Cortex of kidney (tissue), 1 donor: ENCODE measurements at places on chromosomes 6 and 20.

DNA sequence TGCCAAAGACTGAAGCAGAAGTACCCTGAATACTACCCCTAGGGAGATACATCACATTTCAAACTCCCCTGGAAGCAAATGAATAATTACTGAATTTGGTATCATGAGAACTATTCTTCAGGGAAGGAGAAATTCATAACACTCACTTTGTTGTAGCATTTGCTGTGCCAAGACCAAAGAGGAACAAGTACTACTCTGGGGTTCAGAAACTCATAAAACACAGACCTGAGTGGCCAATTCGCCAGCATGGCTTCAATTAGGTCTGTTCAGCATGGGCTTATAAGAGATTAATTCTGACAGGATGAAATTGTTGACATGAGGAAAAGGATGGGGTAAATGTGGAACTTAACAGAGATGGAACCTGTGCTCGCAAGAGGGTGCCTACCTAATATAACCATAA lies 6.5 kb downstream of the ELOVL5 start:
- no peak for DNase-seq

GRCh38 chr6:90716376-90716775 lies 129.5 kb upstream of the MAP3K7 start:
- no peak for DNase-seq

DNA sequence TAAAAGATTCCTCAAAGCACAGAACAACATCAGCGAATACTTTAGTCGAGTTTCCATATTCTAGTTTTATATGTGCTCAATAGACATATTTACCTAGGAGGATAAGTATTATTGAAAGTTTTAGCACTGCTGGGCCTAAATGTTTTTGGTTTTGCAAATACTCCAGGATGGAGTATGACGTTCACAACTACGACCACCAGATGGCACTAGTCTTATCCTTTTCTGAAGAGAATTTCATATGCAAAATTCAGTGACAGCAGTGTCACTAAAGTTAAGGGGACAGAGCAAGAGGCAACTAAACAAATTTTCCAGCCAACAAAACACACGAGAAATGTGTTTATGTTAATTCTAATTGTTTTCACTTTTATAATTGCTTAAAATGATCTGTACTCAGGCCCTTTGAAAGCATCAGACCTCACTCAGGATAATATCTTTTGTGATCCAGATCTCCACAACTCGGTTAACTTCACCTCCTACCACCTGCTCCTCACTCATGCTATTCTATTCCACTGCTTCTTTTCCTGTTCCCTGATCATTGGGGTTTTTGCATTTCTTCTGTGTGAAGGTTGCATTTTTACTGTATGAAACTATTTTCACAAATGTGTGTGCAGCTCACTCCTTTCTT lies 220.8 kb downstream of the TRDN start:
- DNase-seq = no peak

DNA sequence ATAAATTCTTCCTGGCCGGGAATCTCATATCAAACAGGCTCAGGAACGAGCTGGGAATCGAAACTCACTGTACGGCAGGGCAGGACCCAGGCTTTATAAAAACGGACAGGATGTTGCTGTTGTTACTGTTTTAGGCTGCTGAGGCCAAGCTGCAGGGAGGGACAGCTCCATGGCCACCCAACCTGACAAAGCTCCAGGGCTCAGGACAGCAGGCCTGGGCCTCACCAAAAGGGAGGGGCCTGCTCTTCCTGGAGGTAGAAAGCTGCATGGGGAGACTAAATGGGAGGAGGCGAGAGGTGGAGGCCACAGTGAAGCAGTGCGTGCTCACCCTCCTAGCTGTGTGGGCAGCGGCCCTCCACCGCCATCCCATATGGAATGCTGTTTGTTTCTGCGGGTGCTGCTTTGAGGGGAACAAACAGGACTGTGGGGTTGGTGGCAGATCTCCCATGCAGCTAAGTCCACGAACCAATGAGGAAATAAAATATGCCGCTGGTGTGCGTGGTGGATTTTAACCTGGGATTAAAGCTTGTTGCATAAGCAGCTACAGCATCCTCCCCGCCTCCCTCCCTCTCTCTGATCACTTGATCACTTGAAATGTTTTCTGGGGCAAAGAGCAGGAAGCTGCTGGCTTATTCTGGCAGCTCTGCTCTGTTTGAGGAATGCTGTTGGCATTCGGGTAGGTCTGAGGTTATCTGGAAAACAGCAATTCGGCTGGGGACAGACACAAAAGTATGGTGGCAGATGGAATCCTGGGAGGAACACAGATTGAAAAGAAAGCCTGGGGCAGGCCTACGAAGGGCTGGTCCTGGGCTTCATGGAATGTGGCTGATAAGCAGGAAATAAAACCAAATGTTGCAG lies 2.4 kb upstream of the ZMYND8 start:
- no peak for DNase-seq

- DNase-seq = no peak
These were observed 3.5 kb downstream of the RNF8 start for GRCh38 chr6:37357288-37357687.

GRCh38 chr20:40664891-40665290 lies 24.1 kb downstream of the MAFB start:
- DNase-seq = no peak

DNA sequence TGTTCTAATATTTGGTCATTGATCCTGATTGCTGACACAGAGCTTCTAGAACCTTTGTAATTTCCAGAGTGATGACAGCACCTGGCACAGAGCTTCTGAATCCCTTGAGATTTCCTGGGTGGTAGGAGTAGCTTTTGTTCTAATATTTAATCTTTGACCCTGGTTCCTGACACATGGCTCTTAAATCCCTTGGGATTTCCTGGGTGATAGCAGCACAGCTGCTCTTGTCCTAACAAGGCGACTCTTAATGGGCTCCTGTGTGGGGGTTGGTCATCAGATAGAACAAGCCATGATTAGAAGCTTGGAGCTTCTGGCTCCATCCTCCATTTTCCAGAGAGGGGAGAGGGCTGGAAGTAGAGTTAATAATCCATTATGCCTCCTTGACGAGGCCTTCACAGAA lies 18.4 kb downstream of the GMPR start:
- DNase-seq = no peak

DNA sequence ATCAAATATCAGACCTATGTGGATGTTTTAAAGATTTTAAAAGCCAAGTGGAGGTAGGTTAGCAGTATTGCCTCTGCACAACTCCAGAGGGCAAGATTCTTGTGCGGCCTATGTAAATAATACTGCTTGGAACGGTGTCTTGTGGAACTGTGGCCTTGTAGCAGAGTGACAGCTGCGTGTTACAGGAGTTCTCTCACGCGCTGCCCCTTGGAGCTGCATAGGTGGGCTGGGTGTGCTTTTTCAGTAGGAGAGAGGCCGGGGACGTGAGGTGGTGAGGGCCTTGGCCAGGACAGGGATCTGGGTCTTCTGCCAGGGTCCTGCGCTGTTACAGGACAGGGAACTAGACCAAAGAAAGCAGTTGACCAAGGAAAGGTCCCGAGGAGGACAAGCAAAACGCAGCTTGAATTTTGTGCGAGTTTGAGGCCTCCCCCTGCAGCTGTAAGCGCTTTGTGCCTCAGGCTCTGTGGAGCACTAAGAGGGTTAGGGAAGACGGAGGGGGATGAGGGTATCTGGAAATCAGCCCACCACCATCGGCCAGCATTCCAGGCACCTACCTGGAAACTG lies 1.5 kb downstream of the TMEM181 start:
- DNase-seq = no peak

- DNase-seq = no peak
These were observed at the start of gene RBPJL for GRCh38 chr20:45306431-45306982. RBPJL (plus strand) TSS chr20:45306840; CDS start chr20:45306923, 83 bp downstream.

DNA sequence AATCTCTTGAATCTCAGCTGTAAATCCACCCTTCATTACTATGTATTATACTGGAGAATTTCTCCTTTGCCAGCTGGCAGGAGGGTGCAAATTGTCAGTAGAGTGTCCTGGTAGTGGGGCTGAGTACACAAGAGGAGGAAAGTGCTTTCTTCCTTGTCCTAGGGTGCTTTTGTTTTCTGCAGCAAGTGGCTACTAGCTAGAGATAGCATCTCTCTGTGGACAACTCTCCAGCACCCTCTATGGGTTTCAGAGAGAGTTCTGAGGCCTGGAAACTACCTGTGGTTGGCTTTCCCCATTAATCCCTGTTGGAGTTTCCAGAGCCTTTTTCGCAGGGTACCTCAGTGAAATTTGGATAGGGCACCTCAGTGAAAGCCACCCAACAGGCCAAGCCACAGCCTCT lies 422.5 kb upstream of the RGS17 start:
- no peak for DNase-seq

DNA sequence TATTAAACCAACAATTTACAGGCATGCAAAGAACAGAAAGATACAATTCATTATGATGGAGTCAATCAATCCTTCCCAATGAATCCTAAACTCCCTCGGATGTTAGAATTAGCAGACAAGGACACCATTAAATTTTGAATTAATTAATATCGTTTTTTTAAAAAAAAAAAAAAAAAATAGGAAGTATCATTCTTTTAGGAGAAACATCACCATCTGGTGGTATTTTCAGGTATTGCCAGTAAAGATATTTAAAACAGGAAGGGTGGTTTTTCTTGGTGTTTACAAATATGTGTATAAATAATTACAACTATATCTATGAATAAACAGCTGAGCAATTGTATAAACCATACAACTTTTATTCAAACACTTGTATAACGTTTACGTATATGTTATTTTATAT lies 564.4 kb downstream of the HAO1 start:
- DNase-seq = no peak

GRCh38 chr6:30167101-30167500 lies 3.8 kb downstream of the TRIM15 start:
- DNase-seq = no peak

GRCh38 chr6:126093108-126093507 lies 106.8 kb downstream of the TRMT11 start:
- no peak for DNase-seq

DNA sequence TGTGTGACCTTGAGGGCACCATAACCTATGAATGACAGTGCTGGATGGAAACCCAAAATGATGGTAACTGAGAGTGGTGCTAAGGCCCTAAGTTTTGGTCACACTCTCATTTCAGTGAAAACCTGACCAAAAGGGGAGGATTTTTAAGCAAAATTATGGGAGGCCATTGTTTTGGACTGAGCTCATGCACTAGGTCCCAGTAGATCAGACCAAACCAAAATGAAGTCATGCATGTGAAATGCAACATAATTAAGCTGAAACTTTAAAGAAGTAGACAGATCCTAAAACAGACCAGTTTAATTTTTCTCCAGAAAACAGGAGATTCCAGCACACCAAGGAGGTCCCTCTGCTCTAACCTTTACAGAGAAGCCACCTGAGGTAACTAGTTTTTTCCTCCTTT lies 24.0 kb upstream of the THBS2 start:
- no peak for DNase-seq

DNA sequence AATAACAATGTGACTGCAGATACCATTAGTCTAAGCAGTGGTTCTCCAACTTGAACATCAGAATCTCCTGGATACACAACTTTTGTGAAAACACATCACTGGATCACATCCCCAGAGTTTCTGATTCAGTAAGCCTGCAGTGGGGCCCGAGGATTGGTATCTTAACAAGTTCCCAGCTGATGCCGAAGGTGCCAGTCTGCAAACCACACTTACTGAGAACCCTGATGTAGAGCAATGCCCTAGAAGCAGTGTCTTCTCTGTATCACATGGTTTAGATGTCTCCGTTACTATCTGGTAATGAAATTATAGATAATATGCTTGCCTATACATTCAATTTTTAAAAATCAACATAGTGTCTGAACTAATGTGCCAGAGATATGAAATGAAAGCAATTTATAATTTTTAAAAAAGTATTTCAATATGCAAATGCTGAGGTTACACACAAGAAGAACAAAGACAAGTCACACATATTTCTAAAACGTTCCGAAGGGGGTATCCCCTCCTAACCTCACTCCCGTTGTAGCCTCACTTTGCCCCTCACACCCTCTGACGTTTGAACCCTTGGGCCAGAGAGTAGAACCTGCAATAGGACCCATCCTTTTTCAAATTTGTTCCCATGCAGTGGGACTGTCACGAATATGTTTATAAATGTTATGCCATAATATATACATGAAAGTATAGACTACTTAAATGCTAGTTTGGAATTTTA lies 115.4 kb upstream of the SAMD5 start:
- DNase-seq = no peak

GRCh38 chr20:63090052-63090451 lies 83.3 kb upstream of the BHLHE23 start:
- DNase-seq = no peak

- no peak for DNase-seq
These were observed 5.9 kb downstream of the RNASET2 start for GRCh38 chr6:166950443-166950821.

DNA sequence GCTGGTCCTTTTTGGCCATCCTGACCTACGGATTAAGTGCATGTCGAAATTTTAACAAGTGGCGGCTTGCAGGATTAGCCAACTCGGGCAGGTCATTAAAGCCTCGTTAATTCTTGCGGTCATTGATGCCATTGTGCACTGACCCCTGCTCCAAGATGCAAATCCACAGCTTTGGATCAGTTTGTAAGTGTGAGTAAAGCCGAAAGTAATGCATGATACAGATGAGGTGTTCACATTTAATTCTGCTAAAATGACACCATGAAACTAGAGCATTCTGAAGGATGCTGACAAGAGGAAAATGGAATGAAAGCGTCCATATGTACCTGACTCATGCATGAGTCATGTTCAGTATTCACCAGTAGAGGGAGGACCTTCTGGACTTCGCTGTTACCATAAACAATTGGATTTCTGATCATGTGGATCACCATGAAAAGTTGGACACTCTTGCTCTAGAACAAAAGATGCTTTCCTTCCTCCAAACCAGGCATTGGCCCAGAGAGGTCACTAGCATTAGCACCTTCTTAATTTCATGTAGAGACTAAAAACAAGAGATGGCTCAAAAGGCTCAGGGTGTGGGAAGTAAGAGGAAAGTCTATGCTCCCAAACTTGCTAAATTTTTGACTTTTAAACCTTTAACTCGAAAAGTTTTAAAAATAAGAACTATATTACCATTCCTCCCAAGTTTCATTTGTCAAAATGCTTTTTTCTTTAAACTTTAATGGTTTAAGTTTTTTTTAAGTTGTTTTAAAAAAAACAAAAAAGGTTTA lies 48.0 kb downstream of the MUC22 start:
- no peak for DNase-seq

- no peak for DNase-seq
These were observed 51.1 kb upstream of the PREP start for GRCh38 chr6:105453968-105454367.

DNA sequence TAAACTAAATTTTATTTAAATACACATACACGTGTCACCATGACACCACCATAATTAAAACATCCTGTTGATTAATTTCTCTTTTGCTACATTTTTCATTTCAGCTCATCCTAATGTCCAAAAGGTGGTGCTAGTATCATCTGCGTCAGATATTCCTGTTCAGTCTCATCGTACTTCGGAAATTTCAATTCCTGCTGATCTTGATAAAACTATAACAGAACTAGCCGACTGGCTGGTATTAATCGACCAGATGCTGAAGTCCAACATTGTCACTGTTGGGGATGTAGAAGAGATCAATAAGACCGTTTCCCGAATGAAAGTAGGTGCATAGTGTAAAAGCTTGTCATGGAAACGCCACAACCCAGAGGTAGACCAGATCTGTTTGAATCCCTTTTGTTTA lies 263.4 kb downstream of the UTRN start:
- no peak for DNase-seq
